ENCODE measurements at places on chromosomes 4 and X. TPM values are rescaled to one million over a fixed set of nuclear protein-coding genes. Genes with fewer than 3 reads are reported as not detected.

- DNase-seq: no peak
These were observed 931.0 kb downstream of the STIM2 start for GRCh38 chr4:27791640-27792039.

SULT1E1 gene
- total RNA-seq: 267 TPM

DNA sequence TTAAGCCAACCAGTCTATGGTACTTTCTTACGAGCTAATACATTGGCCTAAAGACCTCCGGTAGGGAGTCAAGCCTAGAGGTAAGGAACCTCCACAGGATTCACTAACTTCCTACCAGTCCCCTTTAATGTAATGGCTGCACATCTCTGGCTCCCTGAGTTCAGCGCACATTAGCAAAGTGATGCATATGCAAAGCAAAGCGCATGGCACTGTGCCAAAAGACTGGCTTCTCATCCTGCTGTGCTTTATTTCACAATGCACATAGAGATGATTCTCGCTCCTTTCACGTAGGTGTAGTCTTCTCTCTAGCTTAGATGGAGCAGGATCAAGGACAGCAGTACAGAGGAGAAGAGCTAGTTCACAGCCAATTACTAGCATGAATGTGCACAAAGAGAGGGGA is 14.6 kb upstream of the CLTRN start:
- DNase-seq: no peak

CXCR3 gene
- not detected for total RNA-seq

GRCh38 chr4:99868126-99868596 is 26.1 kb downstream of the LAMTOR3 start:
- DNase-seq: no peak

DNA sequence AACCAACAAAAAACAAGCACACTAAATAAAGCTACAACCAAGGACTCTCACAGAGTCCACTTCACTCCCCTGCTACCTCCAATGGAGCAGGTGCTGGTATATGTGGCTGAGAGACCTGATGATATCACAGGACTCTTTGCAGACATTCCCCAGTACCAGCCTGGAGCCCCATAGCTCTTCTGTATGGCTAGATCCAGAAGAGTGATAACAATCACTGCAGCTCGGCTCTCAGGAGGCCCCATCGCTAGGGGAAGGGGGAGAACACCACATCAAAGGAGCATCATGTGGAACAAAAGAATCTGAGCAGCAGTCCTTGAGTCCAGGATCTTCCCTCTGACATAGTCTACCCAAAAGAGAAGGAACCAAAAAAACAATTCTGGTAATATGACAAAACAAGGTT is 237.1 kb upstream of the TLL1 start:
- no peak for DNase-seq

DNA sequence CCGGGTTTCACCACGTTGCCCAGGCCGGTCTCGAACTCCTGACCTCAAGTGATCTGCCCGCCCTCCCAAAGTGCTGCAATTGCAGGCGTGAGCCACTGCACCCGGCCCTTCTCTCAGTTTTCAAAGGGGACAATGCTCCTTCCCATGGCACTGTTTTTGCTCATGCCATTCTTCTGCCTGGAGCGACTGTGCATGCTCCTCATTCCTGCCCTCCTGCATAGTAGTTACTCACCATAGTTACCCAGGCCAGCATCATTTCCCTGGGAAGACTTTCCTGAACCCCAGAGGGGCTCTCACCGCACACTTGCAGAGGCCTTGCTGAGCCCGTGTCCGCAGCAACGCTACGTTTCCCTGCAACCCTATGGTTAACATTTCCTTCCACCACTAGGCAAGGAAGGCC is 3.3 kb upstream of the CXCL9 start:
- no peak for DNase-seq

DNA sequence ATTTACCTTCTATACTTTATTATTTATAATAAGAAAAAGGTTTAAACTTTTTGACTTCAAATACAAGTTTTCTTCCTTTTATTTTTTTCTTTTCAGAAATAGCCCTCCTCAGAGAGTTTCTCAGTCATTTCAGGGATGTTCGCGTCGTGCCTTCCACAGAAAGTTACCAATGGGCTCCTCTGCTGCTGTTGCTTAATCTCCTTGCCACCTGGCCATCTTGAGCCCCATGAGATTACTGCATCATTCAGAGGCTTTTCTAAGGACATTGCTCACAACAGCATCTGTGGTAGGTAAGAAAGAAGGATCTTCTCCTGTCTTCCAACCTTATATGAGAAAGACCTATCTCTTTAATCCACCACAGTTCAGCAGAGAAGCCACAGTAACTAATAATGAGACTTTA is 1361.9 kb upstream of the ADGRL3 start:
- DNase-seq: no peak

DNA sequence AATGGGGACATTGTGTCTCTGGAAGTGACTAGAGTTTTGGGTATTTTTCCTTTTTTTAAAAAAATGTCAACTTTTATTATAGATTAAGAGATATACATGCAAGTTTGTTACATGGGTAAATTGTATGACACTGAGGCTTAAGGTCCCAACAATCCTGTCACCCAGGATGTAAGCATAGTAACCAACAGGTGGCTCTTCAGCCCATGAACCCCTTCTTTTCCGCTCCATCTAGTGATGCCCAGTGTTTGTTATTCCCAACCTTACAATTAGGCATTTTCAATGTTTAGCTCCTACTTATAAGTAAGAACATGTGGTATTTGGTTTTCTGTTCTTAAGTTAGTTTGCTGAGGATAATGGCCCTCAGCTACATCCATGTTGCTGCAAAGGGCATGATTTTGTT is 102.7 kb downstream of the GRID2 start:
- no peak for DNase-seq

GRCh38 chr4:181692965-181693364 is 550.2 kb upstream of the TENM3 start:
- no peak for DNase-seq

GRCh38 chr4:13907255-13907751 is 279.8 kb upstream of the BOD1L1 start:
- DNase-seq: peak; percentile 73

- no peak for DNase-seq
These were observed 94.4 kb upstream of the TTC29 start for GRCh38 chr4:147039976-147040575.

DNA sequence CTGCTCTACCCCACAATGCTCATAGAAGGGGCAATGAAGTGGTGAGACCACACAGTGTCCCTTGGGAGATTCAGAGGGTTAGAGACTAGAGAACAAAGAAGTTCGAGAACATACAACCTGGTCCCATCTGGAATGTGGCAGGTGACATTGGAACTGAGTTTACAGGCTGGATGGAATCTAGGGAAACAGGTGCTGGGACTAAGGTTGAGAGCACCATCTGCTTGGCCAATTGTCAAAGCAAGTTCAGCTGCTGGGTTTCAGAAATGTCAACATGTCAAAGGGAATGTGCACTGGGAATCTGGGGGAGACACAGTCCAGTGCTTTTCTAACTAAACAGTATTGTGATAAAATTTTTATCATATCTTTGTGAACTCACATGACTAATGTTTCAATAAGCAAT is 15.9 kb upstream of the FAM13A start:
- no peak for DNase-seq

- no peak for DNase-seq
These were observed 351.6 kb downstream of the PCDH7 start for GRCh38 chr4:31071508-31072486.

ADH7 gene
- total RNA-seq: not detected

NEUROG2 gene
- total RNA-seq: not detected

DNA sequence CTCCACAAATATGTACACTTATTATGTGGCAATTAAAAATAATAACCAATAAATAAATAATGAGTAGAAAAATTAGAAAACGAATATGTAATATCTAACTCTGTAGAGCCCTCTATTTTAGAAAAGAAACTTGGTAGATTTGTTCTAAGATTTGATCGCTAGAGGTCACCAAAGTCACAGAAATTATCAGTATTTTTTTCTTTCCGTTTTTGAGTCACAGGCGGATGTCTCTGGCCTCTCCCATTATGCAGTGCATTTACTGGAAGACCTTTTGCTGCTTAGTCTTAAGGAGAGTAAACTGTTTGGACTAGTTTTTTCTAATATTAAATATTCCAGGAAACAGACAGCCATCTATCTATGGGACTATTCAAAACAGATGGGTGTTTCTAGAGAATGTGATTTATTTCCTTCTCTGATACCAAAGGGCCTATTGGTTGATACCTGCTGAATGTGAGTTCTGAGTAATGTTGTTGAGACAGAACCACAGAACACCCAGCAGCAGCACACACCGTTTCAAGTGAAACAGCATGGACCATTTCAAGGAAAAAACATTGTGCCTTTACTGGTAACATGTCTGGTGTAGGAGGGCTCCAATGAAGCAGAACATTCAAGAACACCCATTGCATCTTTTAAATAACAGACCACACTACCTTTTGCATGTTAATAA is 34.0 kb upstream of the GYPA start:
- peak; percentile 35 for DNase-seq

- DNase-seq: no peak
These were observed 13.2 kb upstream of the KCNE5 start for GRCh38 chrX:109638158-109638557.

GATA1 gene
- total RNA-seq: not detected

TMEM150C gene
- total RNA-seq: 4.4 TPM

DNA sequence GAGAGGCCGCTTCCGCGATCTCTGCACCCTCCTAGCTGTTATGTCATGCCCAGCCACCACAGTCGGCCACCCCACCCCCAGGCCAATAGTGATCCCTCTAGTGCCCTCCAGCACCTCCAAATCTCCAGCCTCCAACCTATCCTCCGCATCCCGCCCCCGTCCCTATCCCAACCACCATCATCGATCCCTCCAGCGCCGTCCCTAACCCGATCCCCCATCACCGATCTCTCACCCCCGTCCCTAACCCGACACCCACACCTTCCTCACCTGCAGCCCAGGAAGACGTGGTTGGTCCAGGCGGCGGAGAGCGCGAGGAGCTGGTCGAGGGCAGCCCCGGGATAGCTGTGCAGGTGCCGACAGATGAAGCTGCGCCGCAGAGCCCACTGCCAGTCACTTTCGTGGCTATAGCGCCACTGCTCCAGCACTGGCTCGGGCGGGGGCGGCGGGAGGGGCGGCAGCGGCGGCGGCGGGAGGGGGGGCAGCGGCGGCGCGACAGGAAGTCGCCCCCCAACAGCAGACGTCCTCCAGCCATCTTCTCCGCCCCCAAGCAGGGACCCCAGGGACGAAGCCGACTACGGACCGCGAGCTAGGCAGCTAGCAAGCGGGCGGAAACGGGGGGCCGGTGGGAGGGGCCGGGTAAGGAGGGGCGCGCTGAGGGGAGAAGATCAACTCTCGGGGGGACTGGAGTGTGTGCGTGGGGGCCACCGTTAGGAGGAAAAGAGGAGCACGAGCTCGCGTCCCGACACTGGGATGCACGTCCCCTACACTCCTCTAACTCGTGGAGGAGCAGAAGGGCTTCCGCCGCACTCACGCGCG is 552 bp downstream of the NKRF start:
- DNase-seq: no peak
